ENCODE measurements at places on chromosomes 3 and 15.

- DNase-seq, result no peak
Measured at GRCh38 chr3:107861904-107862303, 228.9 kb downstream of the CD47 start.

DNA sequence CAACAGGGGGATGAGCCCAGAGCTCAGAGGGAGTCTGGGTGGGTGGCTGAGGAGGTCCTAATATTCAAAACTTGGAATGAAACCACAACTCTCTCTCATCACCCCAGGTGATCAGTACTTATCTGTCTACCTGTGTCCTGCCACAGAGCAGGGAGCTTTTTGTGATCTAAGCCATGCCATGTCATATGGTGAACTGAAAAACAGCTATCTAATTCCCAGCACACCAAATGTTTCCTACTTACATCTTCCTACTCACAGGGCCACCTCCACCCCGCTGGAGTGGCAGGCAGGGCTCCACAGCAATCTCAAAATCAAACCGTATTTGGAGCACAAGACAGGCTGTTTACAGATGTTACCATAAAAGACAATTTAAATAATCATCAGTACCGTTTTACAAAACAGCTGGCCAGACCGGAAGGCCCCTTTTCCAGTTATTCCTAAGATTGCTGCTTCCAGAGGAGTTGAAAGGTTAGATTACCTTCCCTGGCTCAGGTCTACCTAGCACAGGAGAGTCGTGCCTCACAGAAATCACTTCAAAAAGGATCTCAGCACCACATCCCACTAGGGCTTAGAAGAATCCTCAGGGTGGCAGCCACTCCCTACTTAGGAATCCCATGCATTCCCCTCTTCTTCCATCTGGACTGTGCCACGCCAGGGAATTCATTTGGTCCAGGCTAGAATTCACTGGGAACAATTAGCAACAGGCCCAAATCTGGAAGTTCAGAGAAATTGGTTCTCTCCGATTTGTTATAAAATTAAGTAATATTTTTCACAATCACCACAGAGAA is 226.6 kb upstream of the IL12A start:
- DNase-seq, result no peak

- DNase-seq, result no peak
Measured at GRCh38 chr15:76312540-76313174, 1.4 kb upstream of the ETFA start.

GRCh38 chr3:190197346-190197763 is 76.7 kb upstream of the P3H2 start:
- no peak for DNase-seq

- DNase-seq, result no peak
Measured at GRCh38 chr3:28279770-28280169, 38.4 kb downstream of the CMC1 start.

DNA sequence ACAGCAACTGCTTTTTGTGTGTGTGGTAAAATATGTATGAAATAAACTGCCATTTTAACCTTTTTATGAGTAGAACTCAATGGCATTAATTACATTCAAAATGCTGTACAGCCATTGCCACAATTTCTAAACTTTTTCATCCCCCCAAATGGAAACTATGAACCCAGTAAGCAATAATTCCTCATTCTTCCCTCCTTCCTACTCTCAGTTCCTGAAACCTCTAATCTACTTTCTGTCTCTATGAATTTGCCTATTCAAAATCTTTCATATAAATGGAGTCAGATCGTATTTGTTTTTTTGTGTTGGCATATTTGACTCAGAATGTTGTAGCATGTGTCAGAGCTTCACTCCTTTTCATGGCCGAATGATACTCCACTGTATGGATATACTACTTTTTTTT is 5.3 kb upstream of the BLM start:
- DNase-seq, result no peak

- DNase-seq, result no peak
Measured at GRCh38 chr3:30639937-30640336, 33.5 kb downstream of the TGFBR2 start.

DNA sequence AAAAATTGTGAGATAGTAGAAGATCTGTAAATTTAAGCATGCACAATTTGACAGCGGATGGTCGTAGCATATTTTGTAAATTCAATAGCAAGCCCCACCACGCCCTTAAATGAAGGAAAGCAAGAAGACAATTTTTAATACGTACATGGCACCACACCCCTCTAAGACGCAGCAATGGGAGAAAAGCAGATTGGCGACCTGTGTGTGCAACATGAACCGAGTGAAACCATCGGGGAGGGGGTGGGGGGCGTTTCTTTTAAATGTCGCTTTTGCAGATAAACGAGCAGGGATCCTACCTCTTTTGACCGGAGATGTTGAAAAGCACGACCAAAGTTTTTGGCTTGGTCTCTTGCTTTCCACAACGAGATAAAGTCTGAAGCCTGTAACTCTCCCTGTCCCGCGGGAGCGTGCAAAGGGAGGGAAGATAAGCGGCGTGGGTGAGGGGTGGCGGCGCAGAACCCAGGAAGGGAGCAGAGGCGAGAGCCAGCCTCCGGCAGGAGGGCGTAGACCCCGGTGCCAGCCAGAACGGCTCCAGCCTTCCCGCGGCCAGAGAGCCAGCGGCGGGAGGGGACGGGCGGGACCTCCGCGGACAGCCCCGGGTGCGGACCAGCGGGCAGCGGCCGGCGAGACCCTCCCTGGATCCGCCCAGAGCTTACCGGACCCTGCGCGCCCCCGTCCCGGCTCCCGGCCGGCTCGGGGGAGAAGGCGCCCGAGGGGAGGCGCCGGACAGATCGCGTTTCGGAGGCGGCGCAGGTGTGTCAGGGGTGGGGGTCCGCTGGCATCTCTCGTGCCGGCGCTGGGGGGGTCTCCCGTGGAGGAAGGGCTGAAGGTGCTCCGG is at the start of gene CHL1:
CHL1 (plus strand) TSS at position 453 of the 838 bp plus-strand sequence. CDS start 123,014 bp downstream, outside the sequence.
- no peak for DNase-seq

GRCh38 chr3:144708437-144708836 is 736.8 kb downstream of the DIPK2A start:
- no peak for DNase-seq

GRCh38 chr15:82021992-82022391 is 23.8 kb downstream of the MEX3B start:
- DNase-seq, result no peak

GRCh38 chr3:134232951-134233350 is 17.7 kb downstream of the RYK start:
- no peak for DNase-seq

DNA sequence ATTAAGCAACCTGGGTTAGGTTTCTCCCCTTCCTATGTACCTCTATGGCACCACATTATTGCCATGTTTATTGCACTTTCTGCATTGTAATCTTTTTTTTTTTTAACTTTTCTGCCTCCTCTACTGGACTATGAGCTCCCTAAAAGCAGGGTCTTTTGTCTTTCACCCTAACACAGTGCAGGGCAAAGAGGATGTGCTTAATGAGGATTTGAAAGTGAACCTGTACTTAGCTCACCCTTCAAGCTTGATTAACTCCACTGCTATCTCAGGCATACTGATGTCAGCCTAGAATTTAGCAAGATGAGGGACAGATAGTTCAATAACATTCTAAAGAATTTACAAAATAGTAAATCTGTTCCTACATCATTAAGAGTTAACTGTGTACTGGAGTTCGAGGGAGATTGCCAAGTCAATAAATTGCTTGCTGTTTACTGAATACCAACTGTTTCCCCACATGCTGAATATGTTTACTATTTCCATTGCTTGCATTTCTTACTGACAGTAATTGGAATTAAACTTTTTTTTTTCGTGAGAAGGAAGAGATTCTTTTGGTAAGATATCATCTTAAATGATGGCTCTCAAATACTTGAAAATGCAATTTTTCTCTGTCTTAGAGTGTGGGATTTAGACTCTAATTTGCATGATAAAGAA is 15.7 kb upstream of the PPARG start:
- no peak for DNase-seq

DNA sequence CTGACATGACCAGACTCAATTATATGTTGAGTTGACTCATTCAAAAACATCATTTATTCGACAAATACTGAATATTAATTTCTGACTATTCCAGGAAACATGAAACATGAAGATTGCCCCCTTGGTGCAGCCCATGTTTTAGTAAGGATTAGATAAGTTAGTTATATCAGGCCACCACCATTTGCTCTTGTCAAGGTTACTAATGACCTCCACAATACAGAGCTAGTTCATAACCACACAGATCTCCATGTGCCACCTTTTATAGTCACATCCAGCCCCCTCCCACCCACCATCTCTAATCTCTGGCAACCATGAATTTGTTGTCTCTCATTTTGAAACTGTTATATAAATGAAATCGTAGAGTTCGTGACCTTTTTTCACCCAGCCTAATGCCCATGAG is 15.7 kb downstream of the KLHL18 start:
- no peak for DNase-seq

DNA sequence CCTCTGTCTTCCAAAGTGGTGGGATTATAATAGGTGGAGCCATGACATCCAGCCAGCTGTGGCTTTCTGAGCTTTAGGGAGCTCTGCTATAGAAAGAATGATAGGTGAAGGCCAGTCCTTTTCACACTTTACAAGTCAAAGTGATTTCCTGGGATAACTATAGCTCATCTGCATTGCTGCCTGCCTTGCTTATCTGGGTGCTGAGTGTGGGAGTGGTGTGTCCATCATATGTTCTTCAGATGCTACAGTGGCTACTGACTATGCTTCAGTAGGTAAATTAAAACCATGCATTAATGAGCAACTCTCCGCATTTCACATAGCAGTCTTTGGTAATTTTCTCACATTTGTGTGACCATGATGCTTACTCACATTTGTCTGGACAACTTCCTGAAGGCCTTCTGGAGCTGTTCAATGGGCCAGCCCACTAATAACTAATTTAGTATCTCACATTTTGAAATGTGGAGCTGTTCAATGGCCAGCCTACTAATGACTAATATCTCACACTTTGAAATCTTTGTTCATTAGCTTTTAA is 23.4 kb downstream of the RHOA start:
- no peak for DNase-seq

DNA sequence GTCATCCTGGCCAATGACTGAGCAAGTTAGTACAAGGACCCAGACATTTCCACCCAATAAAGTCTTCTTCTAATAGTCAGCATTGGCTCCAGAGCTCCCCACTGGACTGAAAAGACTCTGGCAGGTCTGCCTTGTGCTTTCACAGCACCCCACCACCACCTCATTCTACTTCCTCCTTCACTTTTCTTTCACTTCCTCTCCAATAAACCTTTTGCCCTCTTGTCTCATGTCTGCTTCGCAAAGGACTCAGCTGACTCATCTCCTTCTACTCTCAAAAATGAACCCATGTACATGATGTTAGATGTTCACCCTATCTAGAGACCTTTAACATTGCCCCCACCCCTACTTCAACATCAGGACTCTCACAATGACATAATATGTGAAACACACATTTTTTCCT is 181.0 kb upstream of the PPP2R3A start:
- DNase-seq, result no peak

DNA sequence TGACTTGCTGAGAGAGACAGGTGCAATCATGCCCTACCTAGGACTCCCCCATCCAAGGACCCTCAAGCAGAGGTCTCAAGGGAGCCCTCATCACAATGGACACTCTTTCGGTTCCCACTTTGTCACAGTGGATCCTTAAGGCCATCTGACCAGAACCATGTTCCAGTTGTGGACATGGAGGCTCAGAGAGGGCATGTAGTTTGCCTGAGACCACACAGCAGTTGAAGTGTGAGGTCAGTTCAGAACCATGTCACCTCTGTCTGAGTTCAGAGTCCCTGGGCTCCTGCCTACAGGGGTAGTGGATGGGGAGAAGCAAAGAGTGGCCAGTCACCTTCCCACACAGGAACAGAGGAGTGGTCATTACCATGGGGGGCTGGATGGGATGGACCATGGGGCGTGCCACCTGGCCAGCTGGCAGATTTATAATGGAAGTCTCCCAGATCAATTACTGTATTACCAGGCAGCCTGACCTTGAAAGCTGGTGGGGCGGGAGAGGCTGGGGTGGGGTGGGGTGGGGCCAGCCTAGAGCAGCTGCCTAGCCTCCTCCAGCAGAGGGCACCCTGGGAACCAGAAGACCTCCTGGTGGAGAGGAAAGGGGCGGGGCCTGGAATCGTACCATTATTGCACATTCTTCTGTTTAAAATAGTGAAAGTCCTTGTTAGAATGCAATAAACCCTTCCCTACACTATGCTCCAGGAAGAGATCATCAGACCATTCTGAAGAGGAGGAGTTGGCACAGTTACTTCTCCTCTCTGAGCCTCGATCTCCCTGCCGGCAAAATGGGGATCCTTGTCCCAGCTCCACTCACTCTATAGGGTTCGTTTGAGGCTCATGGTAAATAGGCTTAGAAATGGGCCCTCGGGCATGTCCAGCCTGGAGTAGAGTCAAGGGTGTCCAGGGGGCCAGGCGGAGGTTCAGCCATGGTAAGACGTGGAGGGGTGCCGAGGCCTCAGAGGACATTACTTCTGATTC is 26.9 kb upstream of the LINGO1 start:
- DNase-seq, result peak; percentile 24

- DNase-seq, result no peak
Measured at GRCh38 chr15:51096976-51097375, 2.3 kb upstream of the TNFAIP8L3 start.

GRCh38 chr3:150073513-150073912 is 102.8 kb upstream of the PFN2 start:
- no peak for DNase-seq

DNA sequence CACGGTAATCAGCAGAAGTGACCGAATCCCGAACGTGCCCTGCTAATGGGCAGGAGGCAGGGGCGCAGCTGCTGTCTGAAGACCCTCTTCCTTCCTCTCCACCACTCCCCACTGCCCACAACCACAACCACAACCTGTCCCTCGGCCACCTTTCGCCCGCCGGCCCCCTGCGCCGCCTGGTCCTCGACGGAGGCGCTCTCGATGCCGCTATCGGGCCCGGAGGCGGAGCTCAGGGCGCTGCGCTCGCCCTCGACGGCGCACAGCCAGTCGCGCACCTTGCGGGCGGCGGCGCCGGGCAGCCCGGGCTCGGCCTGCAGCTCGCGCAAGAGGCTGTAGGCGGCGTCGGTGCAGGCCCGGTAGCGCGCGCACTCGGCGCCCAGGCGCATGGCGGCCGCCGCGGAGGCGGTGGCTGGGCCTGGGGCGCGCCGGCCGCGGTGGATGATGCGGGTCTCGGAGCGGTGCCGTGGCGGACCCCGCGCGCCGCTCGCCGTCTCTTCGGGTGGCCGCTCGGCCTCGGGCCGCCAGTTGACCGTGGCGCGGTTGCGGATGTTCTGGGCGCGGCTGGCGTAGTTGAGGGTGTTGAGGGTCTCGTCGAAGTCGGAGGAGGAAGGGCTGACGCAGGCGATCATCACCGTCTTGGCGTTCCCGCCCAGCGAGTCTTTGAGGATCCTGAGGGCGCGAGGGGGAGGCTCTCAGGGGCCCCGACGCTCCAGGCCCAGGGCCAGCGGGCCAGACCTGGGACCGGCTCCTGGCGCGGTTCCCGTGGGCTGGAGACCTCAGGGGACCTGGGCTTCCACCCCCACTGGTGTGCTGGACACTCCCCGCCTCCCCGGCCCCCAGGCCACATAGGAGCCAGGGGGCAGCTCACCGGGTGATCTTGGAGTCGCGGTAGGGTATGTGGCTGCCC is 6.9 kb downstream of the KIF7 start:
- DNase-seq, result no peak

DNA sequence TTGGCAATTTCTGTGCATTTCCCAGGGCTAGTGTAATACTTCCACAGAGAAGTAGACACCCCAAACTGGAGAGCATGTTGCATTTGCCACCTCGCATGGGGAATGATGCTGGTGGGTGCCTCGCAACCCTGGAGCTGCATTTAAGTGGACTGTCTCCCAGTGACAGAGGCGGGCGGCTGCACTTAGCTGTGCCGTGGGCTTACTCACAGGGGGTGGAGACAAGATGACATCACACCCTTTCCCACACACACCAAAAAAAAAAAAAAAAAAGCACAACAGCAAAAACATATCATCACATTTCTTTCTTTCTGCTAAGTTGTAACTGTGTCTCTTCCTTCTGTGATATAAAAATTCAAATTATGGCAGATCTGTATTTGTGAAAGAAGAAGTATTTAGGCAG is at the start of gene ABI3BP:
ABI3BP (minus strand) TSS at position 113 of the 400 bp plus-strand sequence; CDS start at position 76, 37 bp downstream.
- no peak for DNase-seq

Measured in stimulated activated CD4-positive, alpha-beta T cell treated with anti-CD3 and anti-CD28 coated beads, Interleukin-2, amount 100 ng/mL, for 48 hours (primary cell).